ENCODE measurements at places on chromosomes 12 and 14.

DNA sequence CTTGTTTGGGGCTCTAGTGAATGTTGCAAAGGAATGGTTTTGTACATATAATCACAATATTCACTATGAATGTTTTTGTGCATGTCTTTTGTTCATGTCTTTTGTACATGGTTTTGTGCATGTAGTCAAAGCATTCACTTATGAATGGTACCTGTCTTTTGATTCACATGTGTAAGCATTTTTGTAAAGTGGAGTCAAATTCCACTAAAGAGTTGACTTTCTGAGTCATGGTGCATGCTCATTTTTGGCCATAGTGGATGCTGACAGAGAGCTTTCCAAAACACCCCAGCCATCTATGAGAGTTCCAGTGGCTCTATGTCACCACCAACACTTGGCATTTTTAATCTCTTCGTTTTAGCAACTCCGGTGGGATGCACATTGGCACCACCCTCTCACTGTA is 1185.9 kb upstream of the TMEM132C start:
- DNase-seq = no peak

DNA sequence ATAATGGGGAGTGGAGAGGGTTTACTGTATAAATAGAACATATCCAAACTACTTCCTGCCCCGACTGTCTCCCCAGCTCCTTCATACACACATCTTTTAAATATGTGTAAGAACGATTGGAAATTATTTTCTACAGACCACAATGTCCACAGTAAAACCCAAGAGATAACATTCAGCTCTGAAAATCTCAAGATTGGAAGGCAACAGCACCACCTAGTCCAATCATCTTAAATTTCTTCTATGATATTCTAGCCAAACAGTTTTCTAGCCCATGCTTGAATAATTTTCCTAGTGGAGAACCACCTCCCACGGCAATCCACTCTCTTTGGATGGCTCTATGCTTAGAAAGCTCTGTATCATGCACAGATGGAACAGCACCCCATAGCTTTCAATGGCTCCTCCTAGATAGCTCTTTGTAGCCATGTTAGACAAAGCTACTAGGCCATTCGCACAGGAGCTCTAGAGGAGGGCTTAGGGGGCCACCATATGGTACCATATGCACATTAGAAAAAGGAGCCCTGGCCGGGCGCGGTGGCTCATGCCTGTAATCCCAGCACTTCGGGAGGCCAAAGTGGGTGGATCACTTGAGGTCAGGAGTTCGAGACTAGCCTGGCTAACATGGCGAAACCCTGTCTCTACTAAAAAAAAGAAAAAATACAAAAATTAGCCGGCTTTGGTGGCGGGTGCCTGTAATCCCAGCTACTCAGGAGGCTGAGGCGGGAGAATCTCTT is 18.1 kb downstream of the VDR start:
- no peak for DNase-seq

DNA sequence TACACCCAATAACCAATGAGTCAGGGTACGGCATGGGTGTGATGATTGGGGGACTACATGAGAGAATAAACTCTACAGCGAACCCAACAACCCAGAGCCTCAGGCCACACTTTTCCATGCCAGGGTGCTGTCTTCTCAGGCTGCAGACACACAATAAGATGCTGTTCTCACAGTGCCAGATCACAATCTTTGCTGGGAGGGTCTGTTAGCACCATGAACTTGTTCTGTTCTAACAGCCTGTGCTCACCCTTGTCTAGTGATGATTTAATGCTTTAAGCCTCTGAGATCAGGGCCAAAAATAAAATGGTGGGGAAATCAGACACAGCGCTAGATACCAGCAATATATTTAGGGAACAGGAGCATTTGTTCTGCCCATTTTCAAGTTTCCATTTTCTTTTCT is 621.9 kb upstream of the TBX3 start:
- no peak for DNase-seq

DNA sequence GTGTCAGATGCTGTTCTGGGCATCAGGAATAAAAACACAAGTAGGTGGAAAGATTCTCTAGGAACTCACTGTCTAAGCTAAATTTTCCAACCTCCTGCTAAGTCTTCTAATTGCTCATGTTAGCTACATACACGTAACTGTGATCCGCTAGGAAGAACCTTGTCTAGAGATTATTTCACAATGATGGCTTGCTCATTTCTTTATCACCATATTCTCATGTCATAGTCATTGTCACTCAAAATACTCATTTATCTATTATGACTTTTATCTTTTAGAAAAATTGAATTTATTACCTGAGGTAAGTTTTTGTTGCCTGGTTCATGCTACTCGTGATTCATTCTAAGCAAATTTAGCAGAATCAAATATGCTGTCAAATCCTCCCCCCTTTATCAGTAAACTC is 1402.4 kb upstream of the FLRT2 start:
- no peak for DNase-seq

DNA sequence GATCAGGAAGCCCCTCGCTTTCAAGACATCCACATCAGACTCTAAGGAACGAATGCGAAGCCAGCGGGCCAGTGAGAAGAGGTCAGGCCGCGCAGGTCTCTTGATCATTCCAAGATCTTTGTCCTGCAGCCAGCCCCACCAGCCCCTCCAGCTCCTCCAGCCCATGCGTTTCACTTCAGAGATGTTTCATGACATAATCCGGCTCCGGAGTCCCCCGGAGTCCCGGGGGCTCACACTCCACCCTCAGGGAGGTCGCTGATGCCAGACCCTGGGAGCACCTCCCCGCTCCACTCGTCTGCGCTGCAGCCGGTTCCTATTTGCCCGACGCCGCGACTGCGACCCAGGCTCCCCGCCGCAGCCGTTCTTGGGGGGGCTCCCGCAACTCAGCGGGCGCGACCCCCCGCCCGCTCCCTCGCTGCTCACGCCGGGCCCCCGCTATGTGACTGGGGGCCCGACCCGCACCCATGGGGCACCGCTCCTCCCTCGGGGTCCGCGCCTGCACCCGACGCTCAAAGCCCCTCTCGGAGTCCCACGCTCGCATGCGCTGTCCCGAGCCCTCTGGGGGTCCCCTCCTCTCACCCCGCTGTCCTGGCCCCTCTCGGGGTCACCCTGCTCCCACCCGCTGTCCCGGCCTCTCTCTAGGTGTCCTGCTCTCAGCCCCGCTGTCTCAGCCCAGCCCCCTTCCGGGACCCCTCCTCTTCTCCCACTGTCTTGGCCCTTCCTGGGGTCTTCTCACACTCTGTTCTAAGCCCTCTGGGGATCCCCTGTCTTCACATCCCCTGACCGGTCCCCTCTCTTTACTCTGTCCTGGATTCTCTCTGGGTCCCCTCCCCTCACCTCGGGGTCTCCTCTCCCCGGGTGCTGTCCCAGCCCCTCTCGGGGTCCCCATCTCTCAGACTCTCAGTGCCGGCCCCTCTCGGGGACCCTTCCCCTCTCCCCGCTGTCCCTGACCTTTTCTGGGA is 1.1 kb downstream of the TAOK3 start:
- no peak for DNase-seq

DNA sequence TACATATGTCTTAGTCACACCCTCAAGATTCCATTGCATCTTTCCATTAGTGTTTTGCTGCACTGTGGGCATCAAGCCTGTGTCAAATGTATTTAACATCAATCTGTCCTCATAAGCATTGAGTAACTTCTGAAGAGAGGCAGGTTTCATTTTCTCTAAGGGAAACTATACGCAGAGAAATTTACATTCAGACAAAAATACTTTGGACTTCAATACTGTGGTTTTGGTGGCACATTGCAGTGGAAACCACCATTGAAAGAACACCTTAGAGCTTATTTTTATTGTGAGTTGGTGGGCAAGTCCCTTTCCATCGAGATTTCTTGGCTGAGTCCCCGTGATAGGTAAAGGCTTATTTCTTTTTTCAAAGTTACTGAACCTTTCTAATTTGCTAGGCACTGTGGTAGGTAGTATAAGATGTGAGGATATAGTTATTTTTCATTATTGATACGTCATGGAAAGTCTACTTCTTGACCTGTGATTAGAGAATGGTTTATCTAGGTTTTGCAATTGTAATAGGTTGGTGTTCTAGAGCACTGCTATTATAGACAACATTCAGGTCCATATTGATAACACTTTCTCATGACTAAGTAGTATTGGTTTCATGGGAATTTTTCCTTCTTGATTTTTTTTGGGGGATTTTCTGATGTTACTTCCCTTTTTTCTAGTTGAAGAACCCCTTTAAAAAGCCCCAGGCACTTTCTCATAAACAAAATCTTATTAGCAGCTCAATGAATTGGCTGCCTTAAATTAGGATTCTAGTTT is 81.9 kb downstream of the CFAP54 start:
- DNase-seq = no peak

DNA sequence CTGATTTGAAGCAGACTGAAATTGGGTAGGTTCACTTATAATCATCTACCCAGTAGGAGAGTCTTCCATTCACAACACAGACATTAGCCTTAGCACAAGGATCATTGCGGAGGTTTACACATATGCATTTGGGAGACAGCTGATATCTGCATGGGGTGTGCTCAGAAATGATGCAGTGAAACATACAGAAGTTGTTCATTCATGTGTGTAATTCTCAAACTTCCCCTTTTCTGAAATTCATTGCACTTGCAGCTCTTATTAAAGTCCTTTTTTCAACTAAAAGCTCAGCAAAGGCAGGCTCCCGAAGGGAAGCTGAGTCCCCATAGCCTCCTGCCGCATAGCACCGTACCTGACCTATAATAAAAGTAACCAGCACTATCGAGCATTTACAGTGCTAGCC is 218.3 kb upstream of the CRY1 start:
- no peak for DNase-seq

DNA sequence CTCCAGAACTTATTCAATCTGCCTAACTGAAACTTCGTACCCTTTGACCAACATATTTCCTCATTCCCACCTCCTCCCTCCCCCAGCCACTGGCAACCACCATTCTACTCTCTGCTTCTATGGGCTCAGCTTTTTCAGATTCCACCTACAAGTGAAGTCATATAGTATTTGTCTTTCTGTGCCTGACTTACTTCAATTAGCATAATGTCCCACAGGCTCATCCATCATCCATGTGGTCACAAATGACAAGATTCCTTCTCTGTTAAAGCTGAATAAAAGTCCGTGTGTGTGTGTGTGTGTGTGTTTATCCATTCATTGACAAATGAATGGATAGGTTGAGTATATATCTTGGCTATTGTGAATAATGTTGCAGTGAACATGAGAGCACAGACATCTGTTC is 1.3 kb upstream of the C14orf39 start:
- DNase-seq = no peak

DNA sequence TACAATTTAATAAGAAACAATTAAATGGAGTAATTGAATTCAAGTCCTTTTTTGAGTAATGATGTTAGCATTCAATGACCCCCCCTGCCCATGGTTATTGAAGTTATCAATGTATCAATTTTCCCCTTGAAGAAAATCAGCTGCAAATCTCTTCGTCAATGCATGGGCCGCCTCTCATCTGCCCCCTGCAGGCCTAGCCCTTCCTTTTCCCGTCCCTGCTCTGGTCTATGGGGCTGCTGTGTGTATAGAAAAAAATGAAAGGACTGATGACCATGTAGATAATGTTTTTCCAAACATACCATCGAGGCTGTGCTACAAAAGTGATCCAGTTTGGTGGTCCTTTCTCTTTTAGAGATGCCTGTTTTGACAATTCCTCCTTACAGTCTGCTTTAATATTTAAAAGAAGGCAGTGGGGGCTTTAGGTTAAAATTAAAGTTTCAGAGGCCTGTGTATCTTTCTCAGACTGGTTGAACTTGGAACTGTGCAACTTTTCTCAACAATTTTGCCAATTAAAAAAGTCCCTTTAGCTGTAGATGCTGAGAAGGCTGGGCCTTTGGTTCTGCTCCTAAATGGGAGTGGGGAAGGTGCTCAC is 98.4 kb downstream of the APAF1 start:
- no peak for DNase-seq

DNA sequence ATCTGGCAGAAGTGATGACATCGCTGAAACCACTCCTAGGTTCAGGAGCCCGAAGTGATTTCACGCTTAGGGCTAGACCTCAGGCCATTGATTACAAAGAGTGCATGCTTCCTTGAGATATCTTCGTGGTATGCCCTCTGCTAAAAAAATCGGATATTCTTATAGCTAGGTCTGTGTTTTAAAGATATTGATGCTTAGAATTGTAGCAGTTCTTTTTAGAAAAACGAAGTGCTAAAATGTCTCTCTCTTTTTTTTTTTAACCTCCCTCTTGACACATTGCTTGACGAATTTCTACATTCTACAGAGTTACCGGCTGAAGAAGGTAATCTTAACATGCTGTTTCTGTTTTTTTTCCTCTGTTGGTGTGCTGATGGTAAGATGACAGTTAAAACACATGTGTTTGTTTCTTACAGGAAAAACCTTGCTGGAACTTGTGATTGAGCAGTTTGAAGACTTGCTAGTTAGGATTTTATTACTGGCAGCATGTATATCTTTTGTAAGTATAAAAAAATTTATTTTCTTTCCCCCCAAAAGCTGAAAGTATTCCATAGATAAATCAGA is 1.3 kb downstream of the ATP2A2 start:
- no peak for DNase-seq

GRCh38 chr14:77657280-77657679 is 40.8 kb upstream of the SPTLC2 start:
- DNase-seq = no peak

DNA sequence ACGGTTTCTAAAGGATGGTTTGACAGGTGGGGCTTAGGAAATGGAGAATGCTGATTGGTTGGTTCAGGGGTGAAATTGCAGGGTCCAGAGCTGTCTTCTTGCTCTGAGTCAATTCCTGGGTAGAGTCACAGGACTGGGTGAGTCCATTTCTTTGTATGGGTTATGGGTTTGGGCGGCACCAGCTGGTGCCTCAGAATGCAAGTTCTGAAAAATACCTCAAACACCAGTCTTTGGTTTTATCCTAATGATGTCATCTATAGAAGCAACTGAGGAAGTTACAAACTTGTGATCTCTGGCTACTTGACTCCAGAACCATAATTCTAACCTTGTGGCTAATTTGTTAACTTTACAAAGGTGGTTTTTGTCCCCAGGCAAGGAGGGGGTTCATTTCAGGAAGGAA is 47.6 kb upstream of the EIF5 start:
- DNase-seq = no peak

- no peak for DNase-seq
These were observed 28.3 kb downstream of the MMAB start for GRCh38 chr12:109544955-109545531.

DNA sequence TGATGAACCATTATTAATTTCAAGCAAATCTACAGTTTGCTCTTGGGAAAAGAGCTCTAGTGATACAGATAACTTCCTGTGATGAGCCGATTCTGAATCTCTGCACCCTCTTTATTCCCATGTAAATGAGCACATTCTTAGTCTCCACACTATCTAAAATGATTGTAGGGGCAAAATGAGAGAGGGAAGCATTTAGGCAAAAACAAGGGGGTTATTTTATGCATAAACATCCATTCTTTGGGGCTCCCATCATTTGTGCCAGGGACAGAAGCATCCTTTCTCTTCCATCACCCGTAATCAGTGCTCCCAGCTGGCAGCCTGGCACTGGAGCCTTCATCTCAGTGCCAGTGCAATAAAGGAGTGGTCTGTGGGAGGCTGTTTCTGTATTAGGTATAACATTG is 1.7 kb upstream of the GPD1 start:
- no peak for DNase-seq

All from activated CD8-positive, alpha-beta memory T cell treated with anti-CD3 and anti-CD28 coated beads for 1 hour (primary cell).